Activated CD4-positive, CD25-positive, alpha-beta regulatory T cell (primary cell): ENCODE measurements at places on chromosomes 1 and 21.

DNA sequence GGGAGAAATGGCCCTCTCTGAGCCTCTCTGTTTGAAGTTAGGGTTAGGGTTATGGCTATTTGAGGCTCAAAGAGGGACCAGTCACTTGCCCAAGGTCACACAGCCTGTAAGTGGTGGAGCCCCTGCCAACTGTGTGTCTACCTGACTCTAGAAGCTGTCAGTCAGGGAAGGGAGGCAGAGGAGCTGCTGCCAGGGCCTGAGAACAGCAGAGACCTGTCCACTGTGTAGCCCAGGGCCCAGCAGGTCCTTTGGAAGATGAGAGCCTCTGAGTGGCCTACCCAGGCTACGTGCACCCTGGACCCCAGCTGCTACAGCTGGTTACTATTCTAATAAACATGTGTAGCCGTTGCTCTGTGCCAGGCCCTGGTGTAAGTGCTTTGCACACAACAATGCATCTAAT, 15.1 kb upstream of the EDN2 start:
- DNase-seq: no peak

- DNase-seq: no peak
These were observed 40.9 kb downstream of the STX6 start for GRCh38 chr1:180981596-180982387.

DNA sequence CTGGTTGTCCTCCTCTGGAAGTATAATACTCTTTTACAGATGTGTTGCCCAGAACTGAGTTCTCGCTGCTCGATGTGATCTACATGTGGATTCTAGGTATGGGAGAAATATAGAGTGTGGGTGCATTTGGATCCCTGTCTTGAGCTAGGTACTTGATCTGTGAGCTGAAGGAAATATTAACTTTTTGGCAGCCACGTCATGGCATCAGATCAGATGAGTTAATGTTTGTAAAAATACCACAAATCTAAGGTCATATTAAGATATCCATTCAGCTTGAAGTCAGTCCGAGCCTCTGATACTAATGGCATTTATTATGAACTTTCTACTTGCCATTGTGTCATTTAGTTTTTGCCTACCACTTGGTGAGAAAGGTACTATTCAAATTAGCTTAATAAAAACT, 24.6 kb downstream of the MAPKAPK2 start:
- DNase-seq: no peak

GRCh38 chr1:241817331-241817792, 30.6 kb upstream of the EXO1 start:
- DNase-seq: no peak

DNA sequence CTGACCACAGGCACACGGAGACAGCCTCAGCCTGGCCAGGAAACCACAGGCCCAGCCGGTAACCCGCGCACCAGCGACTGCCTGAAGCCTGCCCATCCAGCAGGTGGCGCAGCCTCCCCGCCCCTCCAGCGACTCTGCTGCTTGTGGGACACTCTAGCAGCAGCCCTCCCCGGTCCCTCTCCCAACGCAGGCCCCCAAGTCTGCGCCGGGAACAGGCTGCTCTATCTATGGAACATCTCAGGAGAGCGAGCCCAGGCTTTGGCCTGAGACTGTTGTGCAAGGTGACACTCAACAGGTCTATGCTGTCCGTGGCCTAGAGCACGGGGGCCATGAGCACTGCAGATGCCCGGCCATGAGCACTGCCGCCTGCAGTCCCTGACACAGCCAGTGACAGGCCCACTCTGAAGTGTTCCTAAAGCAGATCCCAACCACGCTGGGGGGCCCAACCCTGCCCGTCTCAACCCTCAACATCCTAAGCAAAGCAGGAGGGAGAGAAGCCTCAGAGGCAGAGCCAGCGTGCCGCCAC, 28.4 kb downstream of the WDR4 start:
- peak; percentile 13 for DNase-seq

- no peak for DNase-seq
These were observed 77.7 kb upstream of the TMEM51 start for GRCh38 chr1:15075817-15076216.

GRCh38 chr1:228083871-228084278, 1.4 kb downstream of the ARF1 start:
- DNase-seq: no peak

DNA sequence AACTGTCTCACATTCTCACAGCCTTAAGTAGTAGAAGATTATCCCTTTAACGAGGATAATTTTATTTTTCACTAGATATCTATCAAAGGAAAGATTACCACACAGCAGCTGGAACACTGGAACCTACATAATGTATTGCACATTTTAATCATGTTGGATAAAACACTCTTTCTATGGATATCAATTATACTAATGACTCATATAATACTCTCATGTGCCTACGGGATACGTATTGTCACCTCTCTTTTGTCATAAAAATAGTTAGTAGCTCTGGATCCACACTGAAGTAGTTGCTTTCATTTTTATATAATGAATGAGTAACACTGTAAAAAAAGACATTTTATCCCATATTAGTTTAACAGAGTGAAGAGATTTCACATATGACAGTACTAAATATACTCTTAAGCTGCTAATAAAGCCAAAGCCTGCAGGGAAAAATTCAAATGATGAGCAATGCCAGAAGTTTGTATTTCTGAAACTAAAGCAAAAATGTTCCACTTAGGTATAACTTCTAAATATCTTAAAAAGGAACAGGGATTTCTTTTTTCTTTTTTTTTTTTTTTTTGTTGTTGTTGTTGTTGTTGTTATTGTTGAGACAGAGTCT, 408.7 kb upstream of the PKN2 start:
- no peak for DNase-seq

DNA sequence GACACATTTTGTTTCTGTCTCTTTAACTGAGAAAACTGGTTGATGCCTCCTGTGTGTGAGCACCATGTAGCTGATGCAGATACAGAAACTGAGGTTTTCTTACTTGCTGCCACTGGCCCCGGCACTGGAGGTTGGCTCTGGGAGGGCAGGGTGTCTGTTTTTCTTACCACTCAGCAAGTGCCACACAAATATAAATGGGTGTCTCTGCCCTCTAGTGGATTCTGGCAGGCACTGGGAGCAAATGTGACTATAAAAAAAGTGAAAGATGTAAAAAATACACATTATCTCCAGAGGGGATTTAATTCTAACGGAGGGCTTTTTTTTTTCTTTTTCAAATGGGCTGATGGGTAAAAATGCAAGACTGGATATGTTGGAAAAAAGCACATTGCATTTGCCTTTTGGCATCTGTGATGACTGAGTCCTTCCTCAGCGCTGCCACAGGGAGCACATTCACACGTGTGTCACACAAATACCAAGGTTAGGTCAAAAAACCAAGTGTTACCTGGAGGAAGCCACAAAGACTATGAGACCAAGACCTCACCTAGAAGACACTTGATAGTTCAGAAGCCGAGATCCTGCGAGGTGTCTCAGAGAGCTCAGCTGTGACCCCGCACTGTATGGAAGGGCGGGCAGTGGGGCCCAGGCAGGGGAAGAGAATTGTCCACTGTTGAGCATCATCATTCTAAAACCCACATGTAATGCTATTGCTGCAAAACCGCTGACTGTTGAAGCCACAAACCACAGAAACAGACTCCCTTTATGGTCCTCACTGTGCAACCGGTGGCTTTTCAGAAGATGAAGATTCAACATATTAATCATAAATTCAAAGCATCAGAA, 18.9 kb downstream of the PGBD2 start:
- no peak for DNase-seq

DNA sequence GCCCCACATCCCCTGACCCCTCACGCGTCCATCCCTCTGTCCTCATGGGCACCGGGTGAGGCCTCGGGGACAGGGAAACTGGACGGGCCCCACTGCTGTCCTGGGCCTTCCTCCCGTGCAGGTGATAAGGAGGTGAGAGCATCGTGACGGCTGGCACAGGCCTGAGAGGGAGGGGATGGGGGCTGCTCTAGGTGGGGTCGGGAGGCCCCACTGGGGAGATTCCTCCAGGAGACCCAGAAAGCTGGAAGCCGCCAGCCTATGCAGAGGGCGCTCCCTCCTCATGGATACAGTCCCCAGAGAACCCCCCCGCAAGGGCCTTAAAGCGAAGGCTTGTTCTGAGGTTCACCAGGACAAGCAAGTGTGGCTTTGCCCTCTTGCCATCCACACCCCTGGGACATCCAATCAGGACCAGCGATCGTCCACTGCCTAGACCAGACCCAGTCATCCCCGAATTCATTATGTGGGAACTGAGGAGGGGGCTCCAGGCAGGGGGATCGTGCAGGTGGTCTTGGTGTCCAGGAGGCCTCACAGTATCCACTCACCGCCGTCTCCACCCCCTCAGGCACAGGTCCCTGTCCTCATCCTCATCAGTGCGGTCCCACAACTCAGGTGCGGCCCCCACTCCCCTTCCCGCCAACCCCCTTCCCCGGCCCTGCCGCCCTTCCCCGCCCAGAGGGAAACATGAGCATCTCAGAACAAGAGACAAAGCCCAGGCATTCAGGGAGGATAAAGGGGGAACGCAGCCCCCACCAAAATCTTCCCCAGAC, 45.3 kb upstream of the COL18A1 start:
- DNase-seq: no peak

DNA sequence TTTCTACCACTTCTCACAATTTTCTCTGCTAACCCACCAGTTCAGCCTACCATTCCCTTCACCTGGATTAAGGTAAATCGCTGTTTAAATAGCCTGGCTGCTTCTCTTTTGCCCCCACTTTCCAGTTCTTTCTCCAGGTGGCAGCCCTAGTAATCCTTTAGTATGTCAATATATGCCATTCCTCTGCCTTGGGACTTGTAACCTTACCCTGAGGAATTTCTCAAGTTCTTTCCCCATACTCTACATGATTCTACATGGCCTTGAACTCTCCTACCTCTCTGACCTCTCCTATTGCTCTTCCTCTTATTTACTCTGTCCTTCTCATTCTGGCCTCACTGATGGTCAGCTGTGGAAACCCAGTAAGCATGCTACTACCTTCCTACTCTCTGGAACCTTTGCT, 546.0 kb downstream of the PLA2G4A start:
- DNase-seq: no peak

GRCh38 chr1:2042830-2043773, 7.1 kb upstream of the PRKCZ start:
- no peak for DNase-seq

DNA sequence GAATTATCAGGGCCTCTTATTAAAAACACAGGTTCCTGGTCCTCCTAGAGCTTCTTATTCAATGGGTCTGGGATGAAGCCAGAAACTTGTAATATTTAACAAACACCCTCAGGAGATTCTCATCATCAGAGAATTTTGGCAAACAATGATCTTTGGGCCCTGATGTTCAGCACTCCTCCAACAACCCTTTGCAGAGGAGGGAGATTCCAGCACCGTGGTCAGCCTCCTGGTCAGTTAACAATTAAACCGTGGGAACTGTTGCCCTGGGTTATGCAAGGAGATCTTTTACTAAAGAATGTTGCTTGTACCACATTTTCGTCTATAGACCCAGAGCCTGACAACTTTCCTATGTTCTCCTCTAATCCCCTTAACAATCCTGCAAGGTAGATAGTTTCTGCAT, 294.4 kb downstream of the PLPP3 start:
- DNase-seq: no peak

GRCh38 chr1:112083487-112083886, 94.0 kb upstream of the KCND3 start:
- DNase-seq: no peak

DNA sequence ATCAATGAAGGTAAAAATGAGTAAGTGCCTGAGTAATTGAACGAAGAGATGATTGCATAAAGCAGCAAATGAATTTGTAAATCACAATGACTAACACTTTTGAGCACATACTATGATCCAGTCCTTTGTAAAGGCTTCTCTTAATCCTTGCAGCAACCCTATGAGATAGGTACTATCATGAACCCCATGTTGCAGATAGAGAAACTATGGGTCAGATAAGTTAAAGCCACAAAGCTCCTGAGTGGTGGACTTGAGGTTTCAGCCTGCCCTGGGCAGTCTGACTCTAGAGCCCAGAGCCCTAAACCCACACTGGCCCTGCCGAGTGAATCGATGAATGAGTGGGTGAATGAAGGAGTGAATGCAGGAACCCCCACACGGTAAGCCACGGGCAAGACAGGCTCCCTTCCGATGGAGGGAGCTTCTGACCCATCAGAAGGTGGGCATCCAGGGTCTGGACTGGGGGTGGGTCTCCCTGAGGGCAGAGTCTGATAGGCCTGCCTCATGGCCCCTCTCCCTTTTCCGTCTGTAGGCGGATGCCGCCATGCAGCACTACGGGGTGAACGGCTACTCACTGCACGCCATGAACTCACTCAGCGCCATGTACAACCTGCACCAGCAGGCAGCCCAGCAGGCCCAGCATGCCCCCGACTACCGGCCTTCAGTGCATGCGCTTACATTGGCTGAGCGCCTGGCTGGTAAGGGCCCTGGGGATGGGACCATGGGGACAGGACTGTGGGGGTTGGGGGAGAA, 17.0 kb downstream of the DMBX1 start:
- no peak for DNase-seq

DNA sequence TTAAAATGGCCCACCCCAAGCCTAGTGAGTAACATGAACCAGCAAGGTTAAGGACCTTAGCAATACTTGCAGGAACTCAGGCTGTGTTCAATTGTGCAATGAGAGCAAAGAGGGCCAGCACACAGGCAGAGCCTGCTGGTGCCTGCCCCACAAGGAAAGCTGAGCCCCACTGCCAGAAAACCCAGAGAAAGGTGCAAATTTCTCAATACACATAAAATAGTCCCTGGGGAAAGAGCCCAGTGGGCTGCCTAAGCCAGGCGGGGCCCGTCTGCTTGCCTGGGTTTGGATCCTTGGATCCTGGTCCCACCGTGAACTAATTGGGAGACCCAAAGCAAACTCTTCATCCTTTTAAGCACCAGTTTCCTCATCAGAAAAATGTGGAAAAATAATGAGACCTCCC, 128.5 kb upstream of the CACNA1E start:
- no peak for DNase-seq

- DNase-seq: no peak
These were observed 2.6 kb upstream of the SYTL1 start for GRCh38 chr1:27339213-27339612.

GRCh38 chr1:119771016-119771415, 2.3 kb upstream of the HMGCS2 start:
- DNase-seq: no peak

GRCh38 chr1:1422465-1423244, 1.6 kb upstream of the ANKRD65 start:
- no peak for DNase-seq

DNA sequence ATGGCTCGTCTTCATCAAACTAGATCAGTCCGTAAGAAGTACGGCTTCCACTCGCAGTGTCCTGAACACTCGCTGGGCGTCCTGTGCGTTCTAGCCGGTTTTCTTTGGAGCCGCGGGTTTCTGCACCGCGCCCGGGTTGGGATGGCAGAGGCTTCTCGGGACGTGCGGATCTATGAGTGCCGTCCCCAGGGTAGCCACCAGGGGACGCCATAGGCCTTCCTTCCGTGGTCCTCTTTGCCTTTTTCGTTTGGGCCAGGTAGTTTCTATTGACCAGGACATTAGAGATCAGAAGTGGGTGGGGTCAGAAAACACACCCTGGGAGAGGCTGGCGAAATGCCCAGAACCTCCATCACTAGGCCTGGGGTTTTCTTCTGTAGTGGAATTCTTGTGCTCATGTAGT, 273.8 kb downstream of the FAM72C start:
- no peak for DNase-seq

DNA sequence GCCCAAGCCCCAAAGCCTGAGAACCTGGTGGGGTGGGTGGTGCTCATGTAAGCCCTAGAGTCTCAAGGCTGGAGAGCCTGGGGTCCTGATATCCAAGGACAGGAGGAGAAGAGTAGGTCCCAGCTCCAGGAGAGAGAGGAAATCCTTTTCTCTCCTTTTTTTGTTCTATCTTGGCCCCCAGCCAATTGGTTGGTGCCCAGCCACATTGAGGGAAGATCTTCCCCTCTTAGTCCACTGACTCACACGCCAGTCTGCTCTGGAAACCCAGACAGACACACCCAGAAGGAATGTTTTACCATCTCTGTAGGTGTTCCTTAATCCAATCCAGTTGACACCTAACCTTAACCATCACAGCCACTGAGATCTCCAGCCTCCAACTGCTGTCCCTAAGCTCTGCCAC, 16.2 kb upstream of the LIN9 start:
- DNase-seq: no peak
